ENCODE measurements at places on chromosomes 11 and 22.

DNA sequence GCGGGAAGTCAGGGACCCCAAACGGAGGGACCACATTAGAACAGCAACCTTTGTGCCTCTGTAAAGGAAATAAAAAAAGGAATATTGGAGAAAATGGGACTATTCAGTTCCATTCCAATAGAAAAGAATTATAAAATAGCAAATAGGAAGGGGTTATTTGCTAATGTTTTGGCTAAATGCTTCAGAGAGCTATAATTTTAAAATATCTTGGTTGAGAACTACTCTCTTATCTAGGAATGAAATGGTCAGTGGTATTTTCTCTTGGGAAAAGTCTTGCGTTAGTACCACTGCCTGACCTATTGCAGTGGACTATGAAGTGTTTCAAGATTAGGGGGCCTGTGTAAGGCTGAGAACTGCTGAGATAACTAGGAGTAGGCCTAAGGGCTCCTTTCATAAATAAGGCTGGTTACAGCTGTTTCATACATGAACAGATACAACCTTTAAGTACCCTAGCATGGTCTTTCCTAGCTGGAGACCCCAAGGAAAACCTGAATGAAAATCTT is 6.9 kb upstream of the WEE1 start:
- no peak for DNase-seq

DNA sequence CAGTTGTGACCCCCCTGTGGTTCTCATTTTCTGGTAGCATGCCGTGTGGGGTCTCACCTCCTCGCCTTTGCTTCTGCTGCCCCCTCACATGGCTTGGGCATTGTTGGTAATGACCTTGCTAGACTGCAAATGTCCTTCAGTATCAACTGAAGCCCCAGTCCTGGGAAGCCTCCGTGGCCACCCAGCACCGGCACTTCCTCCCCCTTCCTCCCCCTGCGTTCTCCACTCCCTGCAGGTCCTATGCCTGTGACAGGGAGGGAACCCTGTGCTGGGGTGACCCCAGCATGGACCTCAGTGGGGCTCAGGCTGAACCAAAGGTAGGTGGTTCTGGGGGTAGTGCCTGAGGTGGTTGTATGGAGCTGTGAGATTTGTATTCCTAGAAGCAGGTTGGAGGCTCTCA is 5.9 kb downstream of the ST3GAL4 start:
- DNase-seq = no peak

DNA sequence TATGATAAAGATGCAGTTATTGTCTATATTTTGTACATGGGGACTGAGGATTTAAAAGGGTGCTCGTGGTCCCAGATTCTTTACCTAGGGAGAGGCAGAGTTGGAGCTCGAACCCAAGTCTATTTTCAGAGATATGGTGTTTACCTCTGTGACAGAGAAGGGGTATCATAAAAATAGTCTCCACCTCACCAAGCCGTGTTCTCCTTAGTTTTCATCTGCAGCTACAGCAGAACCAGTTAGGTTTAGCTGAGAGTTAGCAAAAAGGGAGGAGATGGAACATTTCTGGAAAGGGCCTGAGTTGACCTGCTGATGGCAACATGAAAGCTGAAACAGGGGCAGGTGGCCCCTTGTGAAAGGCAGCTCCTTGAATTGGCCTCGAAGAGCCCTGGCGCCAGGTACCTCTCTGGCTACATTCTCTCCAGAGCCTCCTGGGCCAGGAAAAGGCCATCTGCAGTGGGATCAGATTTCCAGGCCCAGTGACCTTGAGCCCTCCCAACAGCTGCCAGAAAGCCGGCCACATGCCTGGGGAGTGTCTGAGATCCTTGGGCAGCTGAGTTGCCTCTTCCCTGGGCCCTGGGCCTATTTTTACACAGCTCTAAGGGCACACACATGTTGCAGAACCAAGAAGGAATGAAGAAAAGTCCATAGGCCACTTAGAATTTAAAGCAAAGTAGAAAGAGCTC is 136.6 kb downstream of the NAV2 start:
- DNase-seq = no peak

DNA sequence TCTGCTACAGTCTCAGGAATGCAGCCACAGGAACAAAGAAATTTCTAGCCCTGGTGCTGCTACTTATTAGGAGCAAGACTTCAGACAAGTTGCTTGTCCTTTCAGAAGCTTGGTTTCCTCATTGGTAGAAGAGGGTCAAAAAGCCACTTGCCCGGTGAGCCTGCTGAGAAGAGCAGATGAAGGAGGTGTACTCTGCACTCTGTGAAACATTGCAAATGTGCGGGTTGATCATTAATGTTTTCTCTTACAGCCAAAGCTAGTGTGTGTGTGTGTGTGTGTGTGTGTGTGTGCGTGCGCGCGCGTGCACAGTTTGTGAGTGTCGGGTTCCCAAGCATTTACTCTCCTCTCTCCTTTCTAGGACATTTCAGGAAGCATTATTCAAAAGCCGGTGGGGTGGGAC is 86.3 kb upstream of the NNMT start:
- no peak for DNase-seq

- no peak for DNase-seq
These were observed 212.9 kb downstream of the CADM1 start for GRCh38 chr11:115291325-115291724.

DNA sequence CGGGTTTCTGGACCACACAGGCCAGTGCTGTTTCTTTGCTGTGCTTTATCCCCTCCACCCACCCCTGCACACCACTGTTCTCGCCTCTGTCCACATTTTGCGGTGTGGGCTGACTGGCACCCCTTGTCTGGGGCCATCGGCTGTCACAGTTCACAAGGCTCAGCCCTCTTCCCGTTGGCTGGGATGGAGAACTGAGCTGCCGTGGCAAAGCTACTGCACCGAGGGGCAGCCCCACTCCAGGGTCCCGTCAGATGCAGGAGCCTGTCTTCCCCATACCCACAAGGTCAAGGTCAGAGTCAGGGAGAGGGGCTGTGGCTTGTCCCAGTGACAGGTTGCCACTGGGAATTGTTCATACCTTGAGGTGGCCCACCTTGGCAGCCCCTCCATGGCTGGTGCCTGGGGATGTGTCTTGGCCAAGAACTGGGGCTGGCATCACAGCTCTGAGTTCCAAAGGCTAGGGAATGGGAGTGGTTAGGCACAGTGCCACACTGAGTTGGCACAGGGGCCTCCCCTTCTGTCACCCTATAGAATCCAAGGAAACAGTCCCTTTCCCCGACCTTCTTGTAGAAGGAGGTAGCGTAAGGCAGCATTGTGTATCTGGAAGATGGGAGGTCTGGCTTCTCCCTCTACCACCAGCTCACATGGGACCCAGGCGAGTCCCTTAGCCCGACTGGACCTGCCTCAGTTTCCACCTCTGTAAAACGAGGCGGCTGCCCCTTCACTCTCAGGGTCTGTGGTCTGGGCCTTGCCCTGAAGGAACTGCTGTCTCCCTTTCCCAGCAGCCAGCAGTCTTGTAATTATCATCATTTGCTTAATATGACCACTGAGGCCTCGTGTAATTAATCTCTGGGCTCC is 3.4 kb downstream of the GRK2 start:
- DNase-seq = no peak

GRCh38 chr11:72856551-72857345 is 42.5 kb downstream of the ATG16L2 start:
- no peak for DNase-seq

DNA sequence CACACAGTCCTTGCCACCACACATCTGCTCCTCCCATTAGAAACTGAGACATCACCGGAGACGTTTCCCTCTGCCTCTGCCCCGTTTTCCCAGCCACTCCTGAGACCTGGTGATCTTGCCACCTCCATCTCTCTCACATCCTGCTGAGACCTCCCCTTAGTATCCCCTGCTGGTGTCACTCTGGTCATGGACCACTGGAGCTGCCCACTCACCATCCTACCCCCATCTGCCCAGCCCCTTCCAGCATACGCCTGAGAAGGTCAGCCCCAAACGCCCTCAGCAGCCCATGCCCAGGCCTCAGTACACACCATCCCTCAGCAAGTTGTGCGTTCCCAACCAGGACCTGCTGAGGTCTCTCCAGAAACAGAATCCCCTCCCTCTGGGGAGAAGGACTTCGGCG is 64.3 kb downstream of the SHANK2 start:
- no peak for DNase-seq

DNA sequence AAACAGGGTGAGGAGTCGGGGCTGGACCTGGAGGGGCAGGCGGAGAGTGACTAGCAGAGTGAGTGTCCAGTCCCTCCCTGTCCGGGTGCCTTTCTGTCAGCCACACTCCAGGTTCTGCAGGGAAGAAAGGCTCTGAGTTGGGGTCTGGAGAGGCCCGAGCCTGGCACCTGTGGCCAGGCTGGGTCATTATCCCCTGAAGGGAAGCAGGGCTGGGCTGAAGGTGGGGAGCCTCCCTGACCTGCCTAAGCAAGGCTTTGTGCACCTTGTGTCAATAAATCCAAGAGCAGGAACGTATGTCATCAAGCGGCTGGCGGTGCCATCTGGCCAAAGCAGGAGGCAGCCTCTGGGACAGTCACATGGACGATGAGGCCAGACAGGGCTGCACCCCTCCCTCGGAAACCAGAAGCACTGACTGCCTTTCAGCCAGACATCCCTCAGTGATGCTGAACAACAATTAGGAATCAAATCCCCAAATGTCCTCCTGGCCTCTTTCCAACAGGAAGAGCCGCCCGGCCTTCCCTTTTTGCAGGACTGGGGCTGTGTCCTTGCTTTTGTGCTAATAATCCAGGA is 73.9 kb upstream of the FGF3 start:
- DNase-seq = no peak

DNA sequence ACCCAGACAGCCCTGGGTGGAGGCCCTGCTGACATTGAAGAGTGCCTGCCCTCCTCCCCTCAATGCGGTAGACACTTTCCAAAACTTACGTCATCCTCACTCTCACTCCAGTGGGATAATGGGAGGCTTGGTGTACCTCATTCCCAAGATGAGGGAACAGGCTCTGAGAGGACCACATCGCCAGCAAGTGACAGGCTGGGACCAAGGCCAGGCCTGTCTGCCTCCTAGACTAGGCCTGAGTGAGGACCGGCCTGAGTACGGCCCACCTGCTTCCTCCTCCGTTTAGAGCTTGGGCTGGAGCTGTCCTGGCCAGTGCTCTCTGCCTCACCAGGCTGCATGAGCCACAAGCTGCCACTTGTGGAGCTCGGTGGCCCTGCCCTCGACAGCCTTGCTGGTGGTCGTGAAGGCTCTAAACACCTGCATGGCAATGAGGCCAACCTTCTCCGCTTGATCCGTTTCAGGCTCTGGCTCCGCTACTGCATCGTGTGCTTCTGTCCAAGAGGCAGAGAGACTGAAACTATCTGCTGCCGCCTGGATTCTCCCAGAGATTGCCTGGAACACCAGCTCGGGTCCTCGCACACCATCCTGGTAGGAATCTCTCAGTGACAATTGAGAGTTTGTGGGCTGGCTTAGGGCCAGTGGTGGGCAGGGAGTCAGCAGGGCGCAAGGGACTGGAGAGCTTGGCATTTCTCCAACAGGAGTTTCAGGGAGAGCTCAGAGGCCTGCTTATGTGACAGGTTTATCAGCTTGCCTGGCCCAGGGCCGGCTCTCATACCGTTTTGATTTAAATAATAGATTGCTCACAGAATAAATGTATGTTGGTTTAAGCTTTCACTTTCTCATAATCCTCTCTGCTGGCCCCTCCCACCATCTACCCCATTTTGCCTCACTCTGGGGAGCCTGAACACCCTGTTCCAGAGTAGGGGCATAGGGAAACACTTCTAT is 9.4 kb downstream of the LRRC75B start:
- no peak for DNase-seq

- no peak for DNase-seq
These were observed 23.9 kb downstream of the FADD start for GRCh38 chr11:70226967-70227366.

DNA sequence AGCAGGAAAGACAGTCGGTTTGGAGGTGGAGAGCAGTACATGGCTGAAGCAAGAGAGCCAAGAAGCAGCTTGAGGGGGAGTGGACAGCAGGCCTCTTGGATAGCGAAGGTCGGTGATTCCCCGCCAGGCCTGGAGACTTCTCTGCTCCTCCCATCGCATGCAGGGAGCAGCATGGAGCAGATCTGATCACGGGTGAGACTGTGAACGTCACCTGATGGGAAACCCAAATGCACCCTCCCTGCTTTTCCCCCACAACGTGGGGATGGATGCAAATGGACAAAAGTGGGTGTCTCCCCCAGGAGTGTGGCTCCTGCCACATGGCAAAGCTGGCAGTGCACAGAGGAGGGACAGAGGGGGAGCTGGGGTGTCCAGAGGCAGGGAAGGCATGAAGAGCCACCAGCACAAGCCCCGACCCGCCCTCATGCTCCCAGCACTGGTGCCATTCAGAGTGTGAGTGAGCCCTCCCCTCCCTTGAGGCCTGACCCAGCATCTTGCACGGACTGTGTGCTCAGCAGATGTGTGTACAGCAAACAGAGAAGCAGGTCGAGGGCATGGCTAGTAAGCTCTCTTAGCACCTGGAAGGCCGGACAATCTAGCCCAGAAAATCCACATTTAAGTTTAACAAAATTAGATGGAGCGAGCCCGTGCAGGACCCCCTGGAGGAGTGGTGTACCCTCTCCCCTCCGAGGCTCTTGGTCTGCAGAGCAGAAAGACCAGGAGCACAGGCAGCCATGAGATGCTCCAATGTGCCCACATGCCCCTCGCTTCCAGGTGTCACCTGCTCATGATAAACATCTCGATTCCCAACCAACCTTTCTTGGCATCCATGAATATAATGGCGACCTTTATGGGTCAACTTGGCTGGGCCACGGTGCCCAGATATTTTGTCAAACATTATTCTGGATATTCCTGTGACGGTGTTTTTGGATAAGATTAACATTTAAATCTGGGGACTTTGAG is 661.7 kb downstream of the TBC1D22A start:
- DNase-seq = no peak

GRCh38 chr11:66559142-66559865 is 9.1 kb downstream of the CTSF start:
- DNase-seq = peak; percentile 5

DNA sequence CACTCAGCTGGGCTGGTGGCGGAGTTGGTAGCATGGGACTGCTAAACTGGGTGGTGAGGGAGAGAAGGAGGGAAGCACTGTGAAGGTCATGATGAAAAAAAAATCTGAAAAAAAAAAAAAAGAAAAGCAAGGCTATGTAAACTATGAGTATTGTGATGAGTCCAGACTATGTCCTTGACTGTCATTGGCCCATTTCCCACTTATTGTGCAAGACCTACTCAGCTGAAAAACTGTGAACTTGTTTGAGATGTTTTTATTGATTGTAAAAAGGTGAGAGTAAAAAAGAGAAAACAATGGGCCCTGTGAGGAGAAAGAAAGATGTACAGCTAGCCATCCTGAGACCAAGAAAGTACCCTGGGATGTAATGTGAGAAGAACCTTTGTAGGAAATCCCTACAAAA is 798.4 kb upstream of the TENM4 start:
- DNase-seq = no peak

GRCh38 chr11:47229161-47229560 is 14.4 kb downstream of the DDB2 start:
- no peak for DNase-seq

GRCh38 chr11:98227278-98227677 is 793.5 kb upstream of the CNTN5 start:
- DNase-seq = no peak

GRCh38 chr11:14308897-14309387 is 50.0 kb downstream of the RRAS2 start:
- no peak for DNase-seq

- DNase-seq = no peak
These were observed 11.3 kb downstream of the PRAME start for GRCh38 chr22:22547692-22548300.

GRCh38 chr11:19742588-19743292 is 30.1 kb downstream of the NAV2 start:
- peak; percentile 67 for DNase-seq
